ENCODE measurements at places on chromosomes 12 and 14.

GRCh38 chr12:112004041-112004440 lies 8.9 kb downstream of the TMEM116 start:
- DNase-seq: no peak

- no peak for DNase-seq
Observed at GRCh38 chr12:70044167-70044566, 199.1 kb upstream of the CNOT2 start.

DNA sequence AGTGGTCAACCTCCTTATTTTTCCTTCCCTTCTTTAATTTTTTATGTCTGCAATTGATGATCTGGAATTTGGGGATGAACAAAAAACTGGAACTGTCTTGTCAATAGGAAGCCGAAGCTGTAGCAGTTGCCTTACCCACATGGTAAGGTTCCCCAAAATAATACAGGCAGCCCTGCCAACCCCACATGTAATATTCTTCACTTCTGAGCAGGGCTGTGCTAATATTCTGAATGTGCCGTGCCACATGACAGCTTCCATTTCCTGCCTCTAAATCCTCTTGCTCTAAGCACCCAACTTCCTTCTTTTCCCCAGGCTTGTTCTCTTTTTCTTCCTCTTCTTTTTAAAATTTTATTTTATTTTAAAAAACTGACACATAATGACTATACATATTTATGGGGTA lies 39.6 kb downstream of the GPATCH2L start:
- DNase-seq: no peak

DNA sequence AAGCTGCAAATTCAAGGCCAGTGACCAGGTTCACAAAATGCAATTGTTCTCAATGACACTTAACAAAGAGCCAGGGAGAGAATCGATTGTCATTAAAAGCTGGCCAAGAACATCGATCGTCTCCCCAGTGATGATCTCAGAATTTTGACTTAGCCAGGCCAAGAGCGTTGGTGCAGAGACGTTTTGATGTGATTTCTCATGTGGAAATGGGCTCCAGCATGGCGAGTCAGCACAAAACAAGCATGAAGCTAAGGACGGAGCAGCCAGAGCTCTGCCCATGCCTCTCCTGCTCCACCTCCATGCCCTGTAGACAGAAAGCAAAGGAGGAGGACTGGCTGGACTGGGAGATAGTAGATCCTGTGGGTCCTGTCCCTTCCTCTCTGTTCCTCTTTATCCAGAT lies 270.8 kb downstream of the FOXN3 start:
- DNase-seq: no peak

- no peak for DNase-seq
Observed at GRCh38 chr12:39803151-39803550, 183.5 kb upstream of the ABCD2 start.

- DNase-seq: no peak
Observed at GRCh38 chr14:65501328-65501727, 88.8 kb downstream of the FUT8 start.

- no peak for DNase-seq
Observed at GRCh38 chr14:89955022-89955744, 544 bp upstream of the TDP1 start.

DNA sequence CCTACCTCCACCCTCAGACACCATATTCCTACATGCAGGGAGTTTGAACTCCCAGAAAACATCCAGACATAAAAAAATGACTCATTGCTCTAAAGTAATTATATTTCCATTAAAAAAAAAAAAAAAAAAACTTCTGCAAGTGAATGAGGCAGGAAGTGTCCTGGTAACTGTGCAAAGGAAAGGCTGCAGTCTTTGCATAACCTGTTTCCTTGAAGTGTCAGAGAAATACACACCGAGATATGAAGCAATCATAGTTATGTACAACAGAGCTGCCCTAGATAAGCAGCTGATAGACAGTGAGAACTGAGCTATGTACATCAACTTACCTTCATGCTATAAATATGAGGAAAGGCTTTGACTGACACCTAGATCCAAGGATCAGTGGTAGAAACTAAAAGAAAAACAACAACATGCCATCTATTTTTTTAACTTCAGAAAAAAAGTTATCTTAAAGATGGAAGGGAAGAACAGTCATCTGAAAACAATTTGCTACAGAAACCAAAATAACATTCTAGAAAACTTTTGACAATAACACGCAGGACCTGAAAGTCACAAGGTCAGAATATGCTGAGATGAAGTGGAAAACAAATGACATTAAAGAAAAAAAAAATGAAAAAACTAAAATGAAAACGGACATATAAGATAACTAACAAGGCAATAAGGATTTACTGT lies 263.2 kb downstream of the SEC23A start:
- DNase-seq: no peak

GRCh38 chr14:64208981-64209380 lies 85.2 kb downstream of the ESR2 start:
- no peak for DNase-seq

DNA sequence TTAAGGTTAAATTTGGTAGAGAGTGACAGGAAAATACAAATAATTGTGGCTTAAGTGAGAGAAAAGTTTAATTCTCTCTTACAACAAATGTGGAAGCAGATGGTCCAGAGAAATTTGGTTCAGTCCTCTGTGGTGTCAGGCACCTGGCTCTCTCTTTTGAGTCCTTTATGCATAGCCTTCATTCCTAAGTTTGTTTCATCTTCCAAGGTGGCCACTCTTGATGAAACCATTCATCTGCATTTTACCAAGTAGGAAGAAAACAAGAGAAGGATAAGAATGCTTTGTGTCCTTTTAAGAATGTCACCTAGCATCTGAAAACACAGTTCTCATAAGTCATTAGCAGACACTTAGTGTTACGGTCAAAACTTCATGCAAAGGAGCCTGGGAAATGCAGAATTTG lies 442.5 kb downstream of the CCER1 start:
- no peak for DNase-seq

GRCh38 chr12:85057370-85057963 lies 21.3 kb downstream of the LRRIQ1 start:
- DNase-seq: no peak

DNA sequence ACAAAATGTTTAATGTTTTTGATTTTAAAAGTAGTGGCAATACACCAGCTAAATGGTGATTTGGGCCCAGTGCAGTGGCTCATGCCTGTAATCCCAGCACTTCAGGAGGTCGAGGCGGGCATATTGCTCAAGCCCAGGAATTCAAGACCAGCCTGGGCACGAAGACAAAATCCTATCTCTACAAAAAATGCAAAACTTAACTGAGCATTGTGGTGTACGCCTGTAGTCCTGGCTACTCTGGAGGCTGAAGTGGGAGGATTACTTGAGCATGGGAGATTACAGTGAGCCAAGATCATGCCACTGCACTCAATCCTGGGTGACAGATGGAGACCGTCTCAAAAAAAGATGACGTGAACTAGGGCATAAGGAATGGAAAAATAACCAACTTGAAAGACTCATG lies 4.7 kb downstream of the RPL36AL start:
- DNase-seq: no peak

- no peak for DNase-seq
Observed at GRCh38 chr14:61451891-61452400, 130.6 kb downstream of the PRKCH start.

DNA sequence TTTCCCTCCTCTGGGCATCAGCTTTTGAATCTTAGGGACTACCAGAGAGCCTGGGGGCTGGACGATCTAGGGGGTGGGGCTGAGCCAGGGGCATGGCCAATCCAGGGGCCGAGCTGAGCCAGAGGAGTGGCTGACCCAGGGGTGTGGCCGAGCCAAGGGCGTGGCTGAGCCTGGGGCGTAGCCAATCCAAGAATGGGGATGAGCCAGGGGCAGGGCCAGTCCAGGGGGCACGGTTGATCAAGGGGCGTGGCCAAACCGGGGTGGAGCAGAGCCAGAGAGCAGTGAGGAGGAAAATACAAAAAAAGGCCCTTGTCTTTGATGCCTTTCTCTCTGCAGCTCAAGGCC lies 219.3 kb upstream of the NOS1 start:
- DNase-seq: no peak

GRCh38 chr14:77638771-77639171 lies 22.3 kb upstream of the SPTLC2 start:
- DNase-seq: no peak

DNA sequence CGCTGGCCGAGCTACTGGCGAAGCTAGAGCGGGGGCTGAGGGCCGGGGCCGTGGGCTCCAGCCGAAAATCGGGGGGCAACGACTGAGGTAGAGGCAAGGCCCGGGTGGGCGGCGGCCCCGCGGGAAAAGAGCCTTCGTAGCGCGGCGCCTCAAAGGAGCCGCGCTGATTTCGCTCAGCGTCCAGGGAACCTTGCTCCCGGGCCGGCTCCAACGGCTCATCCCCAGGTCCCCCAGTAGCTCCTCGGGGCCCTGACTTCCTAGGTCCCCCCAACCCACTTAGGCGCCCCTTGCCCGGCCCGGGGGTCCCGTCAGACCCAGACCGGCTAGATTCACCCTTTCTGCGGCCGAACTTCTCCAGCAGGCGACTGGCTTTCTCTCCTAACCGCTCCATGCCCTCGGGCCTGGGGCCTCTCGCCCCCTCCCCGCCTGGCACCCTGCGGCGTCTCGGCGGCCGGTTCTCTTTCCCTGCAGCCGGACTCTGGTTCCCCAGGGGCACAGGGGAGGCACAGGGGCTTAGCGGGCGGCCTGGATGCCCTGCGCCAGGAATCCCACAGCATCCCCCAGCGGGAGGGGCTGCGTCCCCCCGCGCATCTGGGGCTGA lies 375 bp downstream of the AJUBA start:
- DNase-seq: no peak

DNA sequence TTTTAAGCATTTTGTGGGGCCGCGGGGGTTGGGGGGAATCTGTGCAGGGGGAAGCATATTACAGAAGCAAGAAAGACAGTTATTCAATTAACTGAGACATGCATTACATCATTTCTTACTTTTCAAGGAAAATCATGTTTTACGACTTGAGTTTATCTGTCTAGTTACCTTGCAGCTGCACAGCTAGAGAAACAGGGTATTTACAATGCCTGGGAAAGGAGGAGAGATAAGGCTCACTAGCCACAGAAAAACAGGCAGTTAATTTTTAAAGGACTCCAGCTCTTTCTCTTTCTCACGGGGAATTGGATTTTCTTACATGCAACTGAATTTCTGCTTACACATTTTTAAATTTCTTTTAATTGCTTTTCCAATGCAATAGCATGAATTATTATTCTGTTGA lies 22.2 kb downstream of the FCF1 start:
- no peak for DNase-seq

DNA sequence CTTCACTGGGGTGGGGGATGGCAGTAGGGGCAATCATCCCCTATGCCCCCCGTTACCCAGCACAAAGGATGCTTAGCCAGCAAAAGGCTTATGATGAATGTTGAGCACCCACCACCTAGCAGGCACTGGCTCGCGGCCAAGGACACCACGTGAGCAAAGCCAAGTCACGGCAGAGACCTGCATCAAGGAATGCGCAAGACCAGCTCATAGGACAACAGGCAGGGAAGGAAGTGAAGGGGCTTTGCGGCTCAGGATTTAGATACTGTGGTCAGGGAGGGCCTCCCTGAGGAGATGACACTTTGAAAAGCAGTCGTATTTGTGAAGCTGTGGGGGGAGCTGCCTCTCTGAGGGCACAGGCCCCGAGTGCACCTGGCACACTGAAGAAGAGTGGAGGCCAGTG lies 32.8 kb downstream of the SH2B3 start:
- DNase-seq: no peak

GRCh38 chr14:55412676-55413075 lies 1.0 kb upstream of the ATG14 start:
- DNase-seq: no peak

DNA sequence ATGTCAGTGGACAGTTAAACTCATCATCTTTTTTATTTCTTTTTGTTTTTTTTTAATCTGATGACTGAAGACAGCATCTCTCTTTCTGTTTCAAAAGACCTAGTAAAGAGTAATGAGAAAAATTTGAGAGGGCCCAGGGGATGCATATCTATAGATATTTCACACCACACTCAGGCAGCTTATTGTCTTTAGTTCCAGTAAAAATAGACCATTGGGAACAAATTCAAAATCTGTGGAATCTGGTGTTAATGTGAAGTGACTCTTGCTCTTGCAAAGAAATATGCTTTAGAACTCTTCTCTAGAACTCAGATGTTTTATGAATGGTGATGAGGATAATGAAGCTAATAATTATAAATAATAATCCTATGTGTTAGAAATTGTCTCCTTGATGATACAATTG lies 214.5 kb upstream of the ATP2B1 start:
- no peak for DNase-seq

GRCh38 chr12:31234955-31235867 lies 90.7 kb downstream of the SINHCAF start:
- DNase-seq: no peak

DNA sequence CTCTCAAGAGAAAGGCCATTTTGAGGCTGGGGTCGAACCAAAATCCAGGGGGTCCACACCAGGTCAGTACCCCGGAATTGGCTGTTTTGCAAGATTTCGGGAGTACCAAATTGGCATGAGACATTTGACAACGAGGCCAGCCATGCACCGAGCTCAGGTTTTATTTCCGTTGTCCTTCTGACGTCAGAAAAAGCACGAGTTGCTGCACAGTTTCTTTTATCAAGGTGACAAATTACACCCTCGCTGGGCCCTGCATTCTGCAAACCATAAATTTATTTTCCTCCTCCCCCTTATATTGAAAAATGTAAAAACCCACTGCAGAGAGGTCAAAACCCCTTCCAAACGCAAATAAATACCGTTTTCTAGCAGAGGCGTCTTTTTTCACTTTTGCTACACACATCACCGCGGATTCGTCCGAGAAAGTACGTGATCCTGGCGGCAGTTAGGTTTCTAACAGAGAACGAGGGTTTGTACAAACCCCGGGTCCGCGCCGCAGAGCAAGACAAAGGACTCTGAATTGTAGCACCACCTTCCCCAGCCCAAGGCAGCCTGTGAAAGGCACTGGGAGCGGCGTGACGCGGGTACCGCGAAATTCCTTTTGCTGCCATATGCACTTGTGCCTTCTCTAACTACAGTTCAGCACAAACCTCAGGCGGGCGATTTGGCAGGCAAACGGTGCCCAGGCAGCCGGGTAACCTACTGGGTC lies 1.8 kb downstream of the SLC38A1 start:
- peak; percentile 31 for DNase-seq

- no peak for DNase-seq
Observed at GRCh38 chr14:33402604-33403003, 463.9 kb downstream of the NPAS3 start.

GRCh38 chr12:133217219-133217618 lies 18.5 kb downstream of the ANHX start:
- no peak for DNase-seq

GRCh38 chr12:48067250-48067938 lies 38.5 kb downstream of the SENP1 start:
- DNase-seq: no peak

GRCh38 chr14:101584055-101584859 lies 23.0 kb downstream of the DIO3 start:
- DNase-seq: no peak

- no peak for DNase-seq
Observed at GRCh38 chr12:107605293-107605692, 80.3 kb upstream of the PWP1 start.

DNA sequence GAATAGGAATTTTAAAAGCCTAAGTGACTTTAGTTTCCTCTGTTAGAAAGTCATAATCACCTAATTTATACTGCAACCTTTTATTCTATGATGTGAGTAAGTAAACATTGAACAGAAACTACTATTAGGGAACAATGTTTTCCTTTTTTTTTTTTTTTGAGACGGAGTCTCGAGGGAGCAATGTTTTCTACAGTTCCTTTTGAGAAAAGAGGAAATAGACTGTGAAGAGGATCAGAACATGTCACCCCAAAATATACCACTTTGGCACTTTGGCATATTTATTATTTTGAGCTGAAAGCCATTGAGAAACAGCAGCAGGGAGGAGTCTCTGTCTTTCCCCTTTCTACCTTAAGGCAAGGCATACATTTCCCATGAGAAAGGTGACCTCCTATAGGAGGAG lies 162.7 kb upstream of the CNOT2 start:
- DNase-seq: no peak

- DNase-seq: no peak
Observed at GRCh38 chr14:104595911-104596450, 8.6 kb downstream of the TMEM179 start.
